Stimulated activated CD8-positive, alpha-beta memory T cell treated with anti-CD3 and anti-CD28 coated beads, Interleukin-4, amount 100 ng/mL, for 1 hour (primary cell): ENCODE measurements at places on chromosomes 1 and 21.

DNA sequence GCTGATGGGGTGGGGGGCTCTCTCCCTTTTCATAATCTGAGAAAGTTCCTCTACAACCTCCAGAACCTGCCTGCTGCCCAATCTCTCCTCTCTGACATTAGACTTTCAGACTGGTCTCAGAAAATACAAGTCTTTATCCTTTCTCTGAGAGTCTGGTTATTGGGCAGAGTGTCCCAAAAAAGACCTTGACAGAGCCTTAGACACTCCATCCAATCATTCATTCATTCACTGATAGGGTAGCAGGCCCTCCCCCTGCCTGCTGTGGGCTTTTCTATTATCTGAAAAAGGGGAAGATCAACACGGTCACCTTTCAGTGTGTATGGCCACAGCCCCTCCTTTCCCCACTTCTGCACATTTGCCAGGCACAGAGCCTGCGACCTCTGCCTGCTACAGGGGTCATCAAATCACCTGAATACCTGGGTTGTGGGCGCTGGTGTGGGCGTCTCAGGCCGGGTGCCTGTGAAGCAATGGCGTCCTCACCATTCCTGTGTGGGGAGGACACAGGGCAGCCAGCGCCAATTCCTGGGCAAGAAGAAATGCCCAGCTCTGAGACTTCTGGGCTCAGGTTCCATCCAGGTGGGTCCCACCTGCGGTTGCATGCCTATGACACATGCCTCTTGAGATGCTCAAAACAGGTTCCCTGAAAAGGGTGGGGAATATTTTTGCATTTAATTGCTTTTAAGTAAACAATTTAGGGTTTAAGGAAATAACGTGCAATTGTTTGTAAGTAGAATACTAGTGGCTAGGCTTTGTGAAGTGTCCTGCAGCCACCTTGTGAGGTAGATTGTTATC is 52.8 kb downstream of the ELK4 start:
- no peak for DNase-seq

DNA sequence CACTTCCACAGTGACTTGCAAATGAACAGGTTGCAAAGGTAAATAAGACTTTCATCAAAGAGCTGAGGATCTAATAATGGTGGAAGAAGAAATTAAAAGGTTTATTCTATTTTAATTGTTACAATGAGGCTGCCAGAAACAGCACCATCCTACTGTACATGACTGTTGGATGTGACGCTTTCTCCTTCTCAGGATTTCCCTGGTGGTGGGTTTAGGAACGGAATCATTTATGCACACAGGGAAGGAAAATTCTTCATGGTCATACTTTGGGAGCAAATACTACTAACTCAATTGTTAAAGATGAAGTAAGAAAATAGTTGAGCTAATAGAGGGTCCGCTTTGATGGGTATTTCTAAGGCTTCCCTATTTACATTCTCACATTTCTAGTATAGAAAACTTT is 22.2 kb upstream of the LYPLAL1 start:
- no peak for DNase-seq

DNA sequence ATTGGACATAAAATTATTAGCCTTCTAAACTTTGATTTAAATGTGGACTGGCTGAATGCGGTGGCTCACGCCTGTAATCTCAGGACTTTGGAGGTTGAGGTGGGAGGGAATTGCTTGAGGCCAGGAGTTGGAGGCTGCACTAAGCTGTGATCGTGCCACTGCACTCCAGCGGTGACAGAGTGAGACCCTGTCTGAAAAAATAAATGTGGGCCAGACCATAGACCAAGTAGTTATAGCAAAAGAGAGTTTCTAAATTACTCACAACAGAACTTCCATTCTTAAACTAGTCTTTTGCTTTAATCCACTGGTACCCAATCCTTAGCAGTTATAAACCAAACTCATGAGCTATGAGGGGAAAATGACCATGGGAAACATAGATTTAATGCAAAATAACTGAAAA is 35.2 kb downstream of the RAP1A start:
- DNase-seq: no peak

- DNase-seq: no peak
Measured at GRCh38 chr1:204032642-204033235, 40.2 kb upstream of the SOX13 start.

GRCh38 chr1:205294175-205294917 is 27.2 kb downstream of the NUAK2 start:
- DNase-seq: no peak

DNA sequence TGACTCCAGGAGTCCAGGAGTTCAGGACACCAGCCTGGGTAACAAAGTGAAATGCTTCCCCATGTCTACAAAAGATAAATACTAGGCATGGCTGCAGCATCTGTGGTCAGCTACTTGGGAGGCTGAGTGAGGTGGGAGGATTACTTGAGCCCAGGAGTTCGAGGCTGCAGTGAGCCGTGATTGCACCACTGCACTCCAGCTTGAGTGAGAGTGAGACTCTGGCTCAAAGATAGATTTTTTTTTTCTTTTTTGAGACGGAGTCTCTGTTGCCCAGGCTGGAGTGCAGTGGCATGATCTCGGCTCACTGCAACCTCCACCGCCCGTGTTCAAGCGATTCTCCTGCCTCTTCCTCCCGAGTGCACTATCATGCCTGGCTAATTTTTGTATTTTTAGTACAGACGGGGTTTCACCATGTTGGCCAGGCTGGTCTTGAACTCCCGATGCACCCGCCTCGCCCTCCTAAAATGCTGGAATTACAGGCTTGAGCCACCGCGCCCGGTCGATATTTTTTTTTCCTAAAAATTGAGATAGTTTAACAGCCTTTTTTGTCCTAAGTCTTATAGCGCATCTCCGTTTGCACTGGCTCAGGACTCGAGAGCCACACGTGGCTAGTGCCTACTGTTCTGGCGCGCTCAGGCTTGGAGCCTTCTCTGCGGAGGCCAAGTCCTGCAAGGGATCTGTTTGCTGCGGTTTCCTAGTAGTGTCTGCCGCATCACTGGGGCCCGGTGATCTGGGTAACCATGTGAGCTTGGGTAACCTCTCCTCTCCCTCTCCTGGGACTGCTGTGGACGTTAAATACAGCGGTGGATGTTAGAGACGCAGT is 1.0 kb upstream of the MFN2 start:
- DNase-seq: no peak

GRCh38 chr21:34894401-34894800 is 154.7 kb downstream of the RUNX1 start:
- DNase-seq: no peak

GRCh38 chr1:40808444-40808843 is 24.9 kb downstream of the KCNQ4 start:
- DNase-seq: no peak

GRCh38 chr1:2132222-2133038 is 62.1 kb downstream of the FAAP20 start:
- DNase-seq: no peak

GRCh38 chr1:6425658-6426057 is 1.1 kb downstream of the ESPN start:
- DNase-seq: no peak

- DNase-seq: no peak
Measured at GRCh38 chr21:45226540-45227326, 61.0 kb downstream of the POFUT2 start.

DNA sequence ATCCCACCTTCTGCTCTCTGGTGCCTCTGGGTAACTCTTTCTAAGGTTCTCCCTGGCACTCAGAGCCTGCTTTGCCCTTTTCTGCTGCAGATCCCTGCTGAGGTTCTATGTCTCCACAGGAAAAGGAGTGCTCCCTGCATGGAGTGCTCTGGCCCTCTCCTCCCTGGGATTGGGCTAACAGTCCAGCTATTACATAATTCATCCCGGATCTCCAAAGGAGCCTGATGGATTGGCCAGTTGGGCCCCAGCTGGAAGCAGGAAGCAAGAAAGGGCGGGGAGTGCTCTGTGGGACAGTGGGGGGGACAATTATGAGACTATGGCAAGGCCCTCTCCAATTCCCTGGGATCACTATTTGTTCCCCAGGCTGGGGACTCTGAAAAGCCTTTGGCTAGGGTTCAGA is 51.9 kb upstream of the GOLT1A start:
- DNase-seq: no peak

- DNase-seq: no peak
Measured at GRCh38 chr1:103162360-103162759, 54.0 kb upstream of the COL11A1 start.

- DNase-seq: no peak
Measured at GRCh38 chr1:230565141-230565540, 77.1 kb upstream of the COG2 start.

- no peak for DNase-seq
Measured at GRCh38 chr1:83747853-83748482, 251.0 kb downstream of the TTLL7 start.

- no peak for DNase-seq
Measured at GRCh38 chr1:61436016-61436415, 288.9 kb downstream of the TM2D1 start.

- no peak for DNase-seq
Measured at GRCh38 chr1:109498161-109498801, 4.4 kb downstream of the CYB561D1 start.

GRCh38 chr1:158076441-158076840 is 83.0 kb downstream of the KIRREL1 start:
- DNase-seq: no peak

DNA sequence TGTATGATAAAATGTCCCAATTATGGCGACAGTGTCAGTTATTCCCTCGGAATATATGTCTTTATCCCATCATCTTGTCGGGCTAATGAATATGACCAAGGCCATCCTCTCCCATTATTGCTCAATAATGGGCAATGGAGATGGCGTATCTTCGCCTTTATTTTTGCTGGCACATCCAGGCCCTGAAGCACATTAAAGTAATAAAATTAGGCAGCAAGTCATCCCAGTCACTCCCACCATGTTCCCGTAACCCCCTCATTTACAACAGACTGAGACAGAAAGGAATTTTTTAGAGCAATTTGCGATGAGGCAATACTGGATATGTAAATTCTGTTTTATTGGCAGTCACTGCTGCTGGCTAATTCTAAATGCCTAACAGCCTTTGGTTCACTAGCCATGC is 35.3 kb downstream of the CLIC6 start:
- DNase-seq: no peak

DNA sequence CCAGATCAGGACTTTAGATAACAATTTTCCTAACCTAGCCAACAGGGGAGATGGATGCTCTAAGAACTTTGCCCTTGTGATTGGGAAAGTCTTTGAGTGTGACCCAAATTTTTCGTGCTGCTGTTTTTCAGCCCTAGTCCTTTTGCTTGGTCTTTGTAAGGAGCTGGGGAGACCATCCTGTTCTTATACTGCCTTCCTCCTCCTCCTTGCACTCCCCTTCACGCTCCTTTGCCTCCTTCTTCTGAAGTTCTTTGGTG is 5.7 kb downstream of the KCNQ4 start:
- no peak for DNase-seq

- no peak for DNase-seq
Measured at GRCh38 chr1:27137544-27138075, 17.3 kb downstream of the SLC9A1 start.

- DNase-seq: no peak
Measured at GRCh38 chr1:24871306-24871901, 58.7 kb downstream of the RUNX3 start.
